Coronary artery (tissue), 2 donors: ENCODE measurements at places on chromosomes 13 and 19.
A peak's percentile ranks its signal among the peaks of the same experiment; 100 is the strongest.

DNA sequence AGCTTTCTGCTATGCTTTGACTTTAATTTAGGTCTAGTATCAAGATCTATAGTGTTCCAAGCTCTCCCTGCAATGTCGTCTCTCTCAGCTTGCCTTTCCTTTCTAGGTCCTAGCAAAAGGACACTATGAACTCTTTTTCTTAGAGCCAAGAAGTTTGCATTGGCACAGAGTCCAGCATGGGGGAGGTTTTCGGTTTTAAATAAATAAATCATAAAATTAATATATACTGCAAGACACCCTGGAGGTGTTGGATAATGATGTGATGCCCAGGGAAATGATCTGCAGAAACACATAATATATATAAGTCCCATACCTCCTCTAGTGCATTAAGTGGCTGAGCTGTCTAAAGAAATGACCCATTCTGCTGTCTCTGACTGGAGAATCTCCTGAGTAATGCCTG lies 316.4 kb upstream of the MAB21L1 start:
- no peak for DNase-seq

DNA sequence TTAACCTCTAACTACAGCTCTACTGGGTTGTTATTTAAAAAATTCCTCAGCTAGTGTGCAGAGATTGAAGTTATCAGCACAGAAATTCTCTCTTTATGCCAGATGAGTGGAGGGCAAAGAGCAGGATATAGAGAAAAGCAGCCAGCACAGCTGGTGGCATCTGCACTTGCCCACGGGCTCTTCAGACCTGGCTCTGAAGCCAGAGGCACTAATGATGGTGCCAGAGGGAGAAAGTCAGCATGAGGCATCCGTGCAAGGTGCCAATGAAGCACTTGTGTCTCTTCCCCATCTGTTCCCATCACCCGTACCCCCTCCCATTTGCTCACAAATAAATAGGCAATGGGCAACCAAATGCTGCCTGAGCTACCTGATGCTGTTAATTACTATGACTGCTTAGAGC lies 138.9 kb downstream of the OLFM4 start:
- DNase-seq = no peak

GRCh38 chr19:19663256-19664120 lies at the start of gene ATP13A1:
ATP13A1 (minus strand) TSS chr19:19663676; CDS start chr19:19663666, 10 bp downstream.
- peak; percentile 98 for DNase-seq

DNA sequence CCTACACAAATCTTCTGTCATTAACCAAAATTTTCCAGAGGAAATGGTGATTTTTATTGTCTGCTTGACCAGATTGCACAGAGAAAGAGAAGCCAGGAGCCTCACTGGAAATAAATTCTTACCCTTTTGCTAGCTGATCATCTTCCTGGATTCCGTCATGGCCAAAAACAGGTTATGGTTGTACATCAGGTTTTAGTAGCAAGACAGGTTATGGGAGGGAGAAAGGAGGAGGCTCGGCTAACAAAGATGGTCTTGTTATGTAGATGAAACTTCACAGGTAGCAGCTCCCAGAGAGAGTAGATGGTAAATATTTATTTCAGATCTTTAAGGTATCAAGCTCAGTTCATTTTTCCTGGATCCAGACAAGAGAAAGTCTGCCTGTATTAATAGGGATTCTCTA lies 19.7 kb upstream of the CEACAM3 start:
- no peak for DNase-seq

GRCh38 chr13:113916330-113916815 lies 52.5 kb upstream of the GAS6 start:
- DNase-seq = peak; percentile 33

GRCh38 chr19:37466277-37466797 lies 907 bp downstream of the ZNF569 start:
- no peak for DNase-seq

DNA sequence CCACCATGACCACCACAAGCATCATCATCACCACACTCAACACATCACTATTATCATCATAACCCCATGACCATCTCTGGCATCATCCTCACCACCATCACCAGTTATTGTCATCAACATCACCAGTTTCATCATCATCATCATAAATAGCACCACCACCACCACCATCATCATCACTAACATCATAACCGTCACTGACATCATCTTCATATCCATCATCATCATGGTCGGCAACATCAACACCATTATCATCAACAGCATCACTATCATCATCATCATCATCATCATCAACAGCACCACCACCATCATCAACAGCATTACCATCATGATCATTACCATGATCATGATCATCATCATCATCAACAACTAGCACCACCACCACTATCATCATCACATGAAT lies 67.2 kb downstream of the MBD3L1 start:
- DNase-seq = no peak

- DNase-seq = no peak
Observed at GRCh38 chr19:13831537-13832467, 36.6 kb downstream of the ZSWIM4 start.

GRCh38 chr19:13588957-13589833 lies 82.9 kb upstream of the CACNA1A start:
- no peak for DNase-seq

DNA sequence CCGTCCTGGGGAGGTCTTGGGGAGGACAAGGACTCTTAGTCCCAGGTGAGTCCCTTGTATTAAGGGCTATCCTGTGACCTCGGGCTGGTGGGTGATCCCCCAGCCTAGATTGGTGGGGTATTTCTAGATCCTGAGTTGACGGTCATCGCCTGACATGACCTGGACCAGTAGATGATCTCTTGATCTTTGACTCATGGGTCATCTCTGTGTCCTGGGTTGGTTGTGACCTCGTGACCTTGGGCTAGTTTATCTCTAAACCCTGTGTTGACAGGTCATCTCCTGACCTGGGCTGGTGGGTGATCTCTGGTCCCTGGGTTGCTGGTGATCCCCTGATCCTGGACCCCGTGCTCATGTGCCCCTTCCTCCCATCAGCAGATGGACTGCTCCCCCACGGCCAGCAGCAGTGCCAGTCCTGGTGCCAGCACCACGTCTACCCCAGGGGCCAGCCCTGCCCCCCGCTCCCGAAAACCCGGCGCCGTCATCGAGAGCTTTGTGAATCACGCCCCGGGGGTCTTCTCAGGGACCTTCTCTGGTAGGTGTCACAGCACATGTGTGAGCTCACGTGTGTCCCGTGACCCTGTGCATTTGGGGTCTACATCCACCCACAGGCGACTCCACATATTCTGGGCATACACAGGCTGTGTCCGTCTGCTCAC lies 6.3 kb downstream of the MIDN start:
- no peak for DNase-seq

GRCh38 chr13:33761740-33762139 lies 56.2 kb upstream of the RFC3 start:
- DNase-seq = no peak

DNA sequence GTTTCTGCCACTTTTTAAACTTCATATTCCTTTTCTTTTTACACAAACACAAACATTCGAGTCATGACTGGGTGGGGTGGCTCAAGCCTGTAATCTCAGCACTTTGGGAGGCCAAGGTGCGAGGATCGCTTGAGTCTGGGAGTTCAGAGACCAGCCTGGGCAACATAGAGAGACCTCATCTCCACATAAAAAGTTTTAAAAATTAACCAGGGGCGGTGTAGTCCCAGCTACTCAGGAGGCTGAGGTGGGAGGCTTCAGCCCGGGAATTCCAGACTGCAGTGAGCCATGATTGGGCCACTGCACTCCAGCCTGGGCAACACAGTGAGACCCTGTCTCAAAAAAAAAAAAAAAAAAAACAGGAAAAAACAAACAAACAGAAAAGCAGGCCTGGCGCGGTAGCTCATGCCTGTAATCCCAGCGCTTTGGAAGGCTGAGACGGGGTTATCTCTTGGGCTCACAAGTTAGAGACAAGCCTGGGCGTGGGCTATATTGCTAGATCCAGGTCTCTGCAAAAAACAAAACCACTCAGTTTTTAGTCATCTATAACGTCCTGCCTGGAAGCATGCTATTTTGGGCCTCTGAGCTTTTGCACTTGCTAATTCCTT lies 583 bp upstream of the BAX start:
- DNase-seq = no peak

DNA sequence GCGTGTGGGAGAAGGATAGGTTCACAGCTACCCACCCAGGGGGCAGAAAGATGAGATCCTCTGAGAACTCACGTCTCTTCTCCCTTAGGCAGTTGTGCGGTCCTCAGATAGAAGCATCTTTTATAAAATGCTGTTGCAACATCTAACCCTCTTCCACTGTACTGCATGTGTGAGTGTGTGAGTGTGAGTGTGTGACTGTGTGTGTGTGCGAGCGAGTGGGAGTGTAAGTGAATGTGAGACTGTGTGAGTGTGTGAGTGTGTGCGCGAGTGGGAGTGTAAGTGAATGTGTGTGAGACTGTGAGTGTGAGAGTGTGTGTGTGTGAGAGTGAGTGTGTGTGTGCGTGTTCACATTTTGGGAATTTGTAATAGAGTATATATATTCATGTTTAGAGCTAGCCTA lies 55.6 kb upstream of the F7 start:
- no peak for DNase-seq

- no peak for DNase-seq
Observed at GRCh38 chr19:56377105-56377924, 16.0 kb downstream of the ZNF582 start.

GRCh38 chr13:79429309-79429708 lies 23.3 kb upstream of the RBM26 start:
- DNase-seq = no peak

GRCh38 chr13:46893798-46894560 lies 2.9 kb downstream of the HTR2A start:
- DNase-seq = peak; percentile 84

DNA sequence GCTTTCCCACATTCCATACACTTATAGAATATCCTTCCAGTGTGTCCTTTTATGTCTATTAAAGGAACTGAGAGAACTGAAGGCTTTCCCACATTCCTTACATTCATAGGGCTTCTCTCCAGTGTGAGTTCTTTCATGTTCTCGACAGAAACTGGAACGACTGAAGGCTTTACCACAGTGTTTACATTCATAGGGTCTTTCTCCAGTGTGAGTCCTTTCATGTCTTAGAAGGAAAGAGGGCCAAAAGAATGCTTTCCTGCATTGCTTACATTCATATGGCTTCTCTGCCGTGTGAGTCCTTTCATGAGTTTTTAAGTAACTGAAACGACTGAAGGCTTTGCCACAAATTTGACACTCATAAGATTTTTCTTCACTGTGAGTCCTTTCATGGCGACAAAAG lies 22.3 kb downstream of the ZNF44 start:
- no peak for DNase-seq
